Osteoblast (primary cell): ENCODE measurements at places on chromosomes 1 and 21. TPM values are rescaled to one million over a fixed set of nuclear protein-coding genes. Genes with fewer than 3 reads are reported as not detected.
A peak's percentile ranks its signal among the peaks of the same experiment; 100 is the strongest.

DNA sequence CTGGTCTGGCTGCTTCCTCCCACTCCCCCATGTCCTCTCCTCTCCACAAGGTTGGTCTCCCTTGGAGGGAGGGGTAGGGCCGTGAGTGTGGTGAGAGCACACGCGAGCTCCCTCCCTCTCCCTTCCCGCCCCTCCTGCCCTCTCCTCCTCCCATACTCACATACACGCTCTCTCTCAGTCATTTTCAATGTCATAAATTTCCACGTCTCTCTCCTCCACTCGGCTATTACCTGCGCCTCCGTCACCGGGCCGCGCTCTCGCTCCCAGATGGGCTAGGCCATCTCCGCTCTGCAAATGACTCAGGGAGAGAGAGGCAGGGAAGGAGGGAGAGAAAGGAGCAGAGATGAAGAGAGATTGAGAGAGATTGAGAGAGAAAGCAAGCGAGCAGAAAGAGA lies 36.7 kb upstream of the DMBX1 start:
- peak; percentile 66 for DNase-seq

GRCh38 chr1:116286541-116286971 lies 86.5 kb upstream of the ATP1A1 start:
- DNase-seq, result no peak

GRCh38 chr1:38803647-38804046 lies 55.9 kb downstream of the RRAGC start:
- DNase-seq, result no peak

- no peak for DNase-seq
Observed at GRCh38 chr1:156359973-156360372, 9.0 kb upstream of the RHBG start.

Gene PPFIA4
- 8.0 and 10.9 TPM in 2 replicates for total RNA-seq
